ENCODE measurements at places on chromosomes 2 and 18.
A peak's percentile ranks its signal among the peaks of the same experiment; 100 is the strongest.

DNA sequence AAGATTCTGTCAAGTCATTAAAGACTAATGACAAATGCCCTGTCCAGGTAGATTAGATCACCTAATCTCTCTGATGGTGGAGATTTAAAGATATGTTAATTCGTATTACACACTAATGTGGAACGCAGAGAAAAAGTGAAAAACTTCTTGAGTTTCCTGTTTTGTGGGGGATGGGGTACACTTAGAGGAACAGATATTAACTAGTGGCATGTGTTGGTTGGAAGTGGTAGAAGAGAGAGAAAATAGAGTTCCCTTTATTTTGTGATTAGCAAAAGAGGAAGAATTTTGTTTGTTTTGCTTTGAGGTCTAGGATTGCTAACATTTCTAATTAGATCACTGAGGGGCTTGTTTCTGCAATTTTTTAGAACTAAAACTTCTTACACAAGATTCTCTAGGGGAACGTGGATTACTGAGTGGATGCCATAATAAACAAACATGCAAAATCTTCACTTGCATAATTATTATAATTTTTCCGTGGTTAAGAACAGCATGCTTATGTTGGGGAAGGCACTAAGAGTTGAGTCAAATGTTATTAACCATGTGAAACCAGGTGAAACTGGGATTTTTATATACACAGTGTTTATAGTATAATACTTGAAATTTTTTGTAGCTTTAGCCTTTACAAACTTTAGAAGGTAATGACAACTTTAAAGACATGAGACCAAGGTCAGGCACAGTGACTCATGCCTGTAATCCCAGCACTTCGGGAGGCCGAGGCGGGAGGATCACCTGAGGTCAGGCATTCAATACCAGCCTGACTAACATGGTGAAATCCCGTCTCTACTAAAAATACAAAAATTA, 97.4 kb upstream of the STK17B start:
- H3K4me3 ChIP-seq: no peak overlapping the region
- H3K36me3 ChIP-seq: peaks cover 3% of the 10 kb centered on the region
- peaks cover 51% of the 10 kb centered on the region for H3K4me1 ChIP-seq
- H3K27ac ChIP-seq: peak overlapping the region; percentile 81

DNA sequence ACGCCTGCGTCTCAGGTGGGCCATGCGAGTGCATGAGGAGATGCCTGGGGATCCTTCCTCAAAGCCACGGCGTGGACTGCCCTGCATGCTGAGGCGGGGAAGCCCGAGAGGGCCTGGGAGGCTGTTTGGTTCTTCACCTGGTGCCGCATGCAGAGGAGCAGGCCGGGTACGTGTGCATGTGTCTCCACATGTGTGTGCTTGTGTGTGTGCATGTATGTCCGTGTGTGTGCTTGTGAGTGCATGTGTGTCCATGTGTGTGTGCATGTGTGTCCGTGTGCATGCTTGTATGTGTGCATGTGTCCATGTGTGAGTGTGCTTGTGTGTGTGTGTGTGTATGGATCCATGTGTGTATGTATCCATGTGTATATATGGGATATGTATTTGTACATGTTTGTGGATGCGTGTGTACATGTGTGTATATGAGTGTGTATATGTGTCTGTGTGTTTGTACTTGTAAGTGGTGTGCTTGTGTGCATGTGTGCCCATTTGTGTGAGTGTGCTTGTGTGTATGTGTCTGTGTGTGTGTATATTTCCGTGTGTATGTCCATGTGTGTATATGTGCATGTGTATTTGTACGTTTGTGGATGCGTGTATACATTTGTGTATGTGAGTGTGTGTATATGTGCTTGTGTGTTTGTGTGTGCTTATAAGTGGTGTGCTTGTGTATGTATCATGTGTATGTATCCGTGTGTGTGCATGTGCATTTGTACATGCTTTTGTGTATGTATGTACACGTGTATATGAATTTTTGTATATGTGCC, 79.0 kb downstream of the PTGR3 start:
- DNase-seq: peak; percentile 27
- H3K4me3 ChIP-seq: no peak overlapping the region
- H3K4me1 ChIP-seq: no peaks in the 10 kb centered on the region
- H3K36me3 ChIP-seq: no peaks in the 10 kb centered on the region
- H3K27me3 ChIP-seq: peaks cover 21% of the 10 kb centered on the region

- H3K36me3 ChIP-seq: no peaks in the 10 kb centered on the region
- no peak overlapping the region for H3K27ac ChIP-seq
- peaks cover 2% of the 10 kb centered on the region for H3K4me1 ChIP-seq
- no peaks in the 10 kb centered on the region for H3K27me3 ChIP-seq
- no peak for DNase-seq
Measured at GRCh38 chr2:72834596-72834995, 8.8 kb upstream of the EXOC6B start.

- H3K36me3 ChIP-seq: peaks cover 9% of the 10 kb centered on the region
- DNase-seq: no peak
- H3K27ac ChIP-seq: peak overlapping the region; percentile 61
- H3K4me1 ChIP-seq: peaks cover 38% of the 10 kb centered on the region
- no peaks in the 10 kb centered on the region for H3K27me3 ChIP-seq
Measured at GRCh38 chr18:23228102-23229061, 93.1 kb downstream of the CABLES1 start.

- H3K4me3 ChIP-seq: no peak overlapping the region
- no peak overlapping the region for H3K27ac ChIP-seq
- H3K4me1 ChIP-seq: no peaks in the 10 kb centered on the region
Measured at GRCh38 chr2:113376253-113376912, 61.1 kb upstream of the ZNG1B start.

GRCh38 chr2:233217892-233218377, 33.5 kb upstream of the ATG16L1 start:
- no peak overlapping the region for H3K4me3 ChIP-seq
- H3K36me3 ChIP-seq: no peaks in the 10 kb centered on the region
- H3K27me3 ChIP-seq: peaks cover 3% of the 10 kb centered on the region

GRCh38 chr2:188893972-188894371, 80.2 kb upstream of the COL3A1 start:
- DNase-seq: no peak
- H3K36me3 ChIP-seq: peaks cover 5% of the 10 kb centered on the region
- peaks cover 28% of the 10 kb centered on the region for H3K4me1 ChIP-seq
- H3K4me3 ChIP-seq: no peak overlapping the region

DNA sequence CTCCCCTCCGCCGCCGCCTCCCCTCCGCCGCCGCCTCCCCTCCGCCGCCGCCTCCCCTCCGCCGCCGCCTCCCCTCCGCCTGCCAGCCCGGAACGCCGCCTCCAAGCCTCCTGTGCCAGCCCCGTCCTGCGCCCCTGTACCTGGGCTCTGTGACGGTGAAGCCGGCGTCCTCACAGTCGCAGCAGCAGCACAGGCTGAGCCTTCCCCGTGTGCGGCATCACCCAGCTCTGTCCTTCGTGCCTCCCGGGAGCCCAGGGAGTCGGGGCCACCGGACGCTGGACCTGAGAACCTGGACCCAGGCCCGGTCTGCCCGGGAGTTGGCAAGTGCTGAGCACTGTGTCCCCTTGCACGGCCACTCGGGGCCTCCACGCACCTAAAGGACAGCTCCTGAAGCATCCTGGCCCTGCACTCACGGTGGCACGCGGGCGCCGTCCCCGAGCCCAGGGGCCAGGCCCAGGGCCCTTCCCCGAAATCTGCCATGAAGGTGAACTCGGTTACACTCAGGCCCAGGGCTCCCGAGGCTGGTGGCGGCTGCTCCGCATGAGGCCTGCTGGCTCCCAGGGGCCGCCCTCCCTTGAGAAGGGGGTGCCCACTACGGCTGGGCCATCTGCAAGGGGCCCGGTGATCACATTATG, 32.9 kb downstream of the RTP5 start:
- H3K27me3 ChIP-seq: no peaks in the 10 kb centered on the region
- peaks cover 13% of the 10 kb centered on the region for H3K4me1 ChIP-seq
- H3K4me3 ChIP-seq: peak overlapping the region; percentile 28
- H3K36me3 ChIP-seq: no peaks in the 10 kb centered on the region
- no peak for DNase-seq
- H3K27ac ChIP-seq: no peak overlapping the region

Data from mesothelial cell of epicardium (in vitro differentiated cells).